NCI-H1436 treated with DMSO at 0.1 percent for 48 hours (cell line): ENCODE measurements at places on chromosomes 2 and 18.

DNA sequence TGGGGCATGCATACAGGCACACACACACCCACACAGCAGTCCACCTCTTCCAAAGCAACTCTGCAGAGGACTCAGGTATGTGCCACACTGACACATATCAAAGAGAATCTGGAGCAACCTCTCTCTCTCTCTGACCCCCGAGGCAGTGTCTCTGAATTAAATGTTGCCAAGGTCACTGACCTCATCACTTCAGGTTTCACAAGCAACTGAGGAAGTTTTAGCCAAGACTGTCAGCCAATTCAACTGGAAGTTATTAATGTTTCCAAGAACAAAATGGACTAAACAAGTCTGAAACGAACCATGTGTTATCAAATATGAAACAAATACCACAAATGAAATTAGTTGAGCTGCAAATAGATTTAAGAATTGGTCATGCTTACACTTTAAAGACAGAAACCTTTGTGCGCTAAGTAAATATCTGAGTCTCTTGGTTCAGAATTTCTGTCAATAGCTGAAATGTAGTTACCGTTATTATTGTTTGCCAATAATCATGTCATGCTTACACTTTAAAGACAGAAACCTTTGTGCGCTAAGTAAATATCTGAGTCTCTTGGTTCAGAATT lies 86.1 kb downstream of the SLC25A12 start:
- no peak for DNase-seq

DNA sequence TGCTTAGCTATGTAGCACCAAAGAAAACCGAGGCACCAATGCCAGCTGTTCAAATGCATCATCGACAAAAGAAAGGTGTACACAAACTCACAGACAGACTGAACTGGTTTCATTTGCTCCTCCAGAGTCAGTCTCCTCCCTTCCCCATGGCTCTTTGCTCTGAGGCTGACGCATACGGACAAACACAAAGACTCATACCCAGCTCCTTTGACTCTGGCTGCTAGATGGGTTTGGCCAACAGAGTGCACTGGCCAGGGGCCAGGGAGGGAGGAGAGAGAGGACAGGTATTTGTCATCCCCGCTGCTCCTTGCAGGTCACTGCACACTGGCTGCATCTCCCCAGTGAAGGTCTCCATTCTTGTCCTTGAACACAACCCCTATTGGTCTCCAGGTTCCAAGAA lies 40.7 kb downstream of the DNER start:
- no peak for DNase-seq

- no peak for DNase-seq
Observed at GRCh38 chr2:121596221-121597080, 52.8 kb downstream of the CLASP1 start.

DNA sequence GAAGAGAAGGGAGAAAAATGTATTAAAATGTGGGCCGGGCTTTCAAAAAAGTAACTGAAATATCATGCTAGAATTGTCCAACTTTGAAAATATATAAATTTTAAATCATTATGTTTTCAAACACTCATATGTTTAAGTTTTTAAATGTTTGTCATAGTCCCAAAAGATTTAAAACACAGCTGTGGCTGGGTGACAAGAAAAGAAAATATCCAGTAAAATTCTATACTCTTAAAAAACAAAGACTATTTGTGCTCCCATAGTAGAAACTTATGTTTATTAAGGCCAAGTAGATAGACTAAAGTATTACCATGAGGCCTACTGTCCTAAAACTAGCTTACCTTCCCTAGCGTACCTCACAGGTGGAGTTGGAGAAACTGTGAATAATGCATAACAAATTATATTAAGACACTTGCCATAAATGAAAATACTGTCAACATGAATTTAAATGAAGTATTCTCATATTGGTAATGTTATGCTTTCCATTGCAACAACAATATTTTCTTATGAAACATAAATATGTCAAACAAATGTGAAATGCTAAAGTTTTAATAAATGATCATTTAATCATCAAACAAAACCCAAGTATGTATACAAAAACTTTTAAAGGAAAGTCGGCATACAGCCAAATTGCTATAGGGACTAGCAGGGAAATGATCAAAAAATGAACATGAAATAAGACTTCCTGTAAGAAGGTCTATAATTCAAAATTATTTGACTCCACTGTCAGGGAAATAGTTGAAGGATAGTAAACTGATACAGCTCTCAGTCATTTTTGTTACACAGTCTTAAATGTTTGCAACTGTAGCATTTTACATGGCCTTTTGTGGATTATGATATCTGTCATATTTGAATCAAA lies 13.4 kb downstream of the MEIS1 start:
- DNase-seq, result no peak

GRCh38 chr2:237997521-237997920 lies 30.7 kb downstream of the UBE2F start:
- no peak for DNase-seq

DNA sequence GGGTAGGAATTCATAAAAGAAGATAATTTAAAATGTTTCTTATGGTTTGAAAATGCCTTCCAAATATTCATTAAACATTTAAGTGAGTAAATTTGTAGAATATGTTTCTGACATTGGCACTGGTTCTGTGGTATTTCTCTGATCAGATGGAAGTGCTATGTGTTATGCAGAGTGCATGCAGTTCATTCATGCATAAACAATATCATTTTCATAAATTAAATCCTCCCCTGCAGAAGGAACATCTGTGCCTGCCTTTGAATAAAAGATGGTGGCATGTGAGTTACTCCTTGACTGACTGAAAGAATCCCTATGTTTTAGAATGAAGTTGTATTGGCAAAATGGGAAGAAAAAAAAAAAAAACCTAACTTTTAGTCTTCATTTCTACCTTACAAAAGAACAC lies 5.9 kb downstream of the NEUROD1 start:
- no peak for DNase-seq

- no peak for DNase-seq
Observed at GRCh38 chr2:106094131-106094841, 99.8 kb downstream of the UXS1 start.

- DNase-seq, result no peak
Observed at GRCh38 chr2:64218137-64218802, 74.0 kb upstream of the PELI1 start.

DNA sequence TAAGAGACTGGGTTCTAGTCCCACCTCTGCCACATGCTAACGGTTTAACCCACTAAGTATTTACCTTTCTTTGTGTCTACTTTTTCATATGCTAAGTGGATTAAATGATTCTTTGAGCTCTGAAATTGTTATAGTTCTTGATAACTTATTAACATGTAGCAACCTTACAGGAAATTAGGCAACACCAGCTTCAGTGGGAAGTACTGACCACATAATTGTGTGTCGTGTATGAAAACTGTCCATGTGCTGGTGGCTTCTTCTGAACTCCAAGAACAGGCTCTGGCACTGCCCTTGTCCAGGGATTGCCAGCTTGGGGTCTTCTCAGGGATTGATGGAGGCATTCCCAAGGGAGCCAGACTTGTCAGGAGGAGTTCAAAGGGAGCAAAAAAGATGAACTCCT lies 427.7 kb downstream of the TGIF1 start:
- DNase-seq, result no peak

- no peak for DNase-seq
Observed at GRCh38 chr18:31269566-31269965, 48.4 kb upstream of the DSG1 start.

DNA sequence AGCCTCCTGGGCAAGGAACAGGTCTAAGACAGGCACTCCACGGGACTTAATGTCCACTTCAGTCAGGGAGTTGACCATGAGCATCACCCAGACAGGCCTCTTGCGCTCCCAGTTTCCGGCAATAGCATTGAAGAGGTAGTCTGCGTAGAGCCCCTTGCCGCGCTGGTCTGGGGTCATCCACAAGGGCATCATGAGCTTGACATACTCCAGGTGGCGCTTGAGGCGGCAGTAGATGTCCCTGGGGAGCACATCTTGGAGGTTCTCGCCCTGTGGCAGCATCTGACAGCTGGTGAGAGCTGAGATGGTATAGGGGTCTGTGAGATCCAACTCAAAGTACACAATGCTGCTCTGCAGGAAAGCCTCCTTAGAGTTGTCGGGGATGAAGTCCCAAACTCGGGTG lies 10.6 kb downstream of the TRABD2A start:
- no peak for DNase-seq

DNA sequence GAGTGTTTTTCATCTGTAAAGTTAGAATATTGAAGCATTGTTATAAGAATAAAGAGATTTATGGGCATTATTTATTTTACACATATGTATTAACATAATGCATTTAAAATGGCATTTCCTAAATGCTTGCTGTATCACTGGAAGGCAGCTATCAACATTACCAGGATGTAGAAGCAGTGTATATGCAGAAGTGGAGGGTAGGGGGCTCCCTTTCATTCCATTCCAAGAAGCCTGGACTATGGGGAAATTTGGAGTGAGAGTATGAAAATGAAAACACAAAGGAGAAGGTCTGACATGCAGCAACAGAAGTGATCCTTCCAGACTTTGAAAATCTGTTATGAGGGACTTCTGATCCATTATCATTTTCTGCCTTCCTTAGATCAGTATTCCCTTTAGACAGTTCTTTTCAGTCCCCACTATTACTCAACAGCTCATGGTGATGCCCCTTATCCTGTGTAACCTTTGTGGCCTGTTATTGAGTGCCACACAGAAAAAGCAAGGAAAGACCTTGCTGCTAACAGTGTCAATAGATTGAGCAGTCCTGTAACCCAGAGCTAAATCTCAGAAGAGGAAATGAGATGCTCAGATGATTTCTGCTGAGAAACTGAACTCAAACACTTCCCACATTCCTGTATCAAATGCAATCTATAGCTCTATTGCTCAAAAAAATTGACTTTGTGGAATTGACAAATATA lies 216.6 kb downstream of the HNMT start:
- DNase-seq, result no peak

- no peak for DNase-seq
Observed at GRCh38 chr2:241582328-241582727, 23.8 kb downstream of the BOK start.

DNA sequence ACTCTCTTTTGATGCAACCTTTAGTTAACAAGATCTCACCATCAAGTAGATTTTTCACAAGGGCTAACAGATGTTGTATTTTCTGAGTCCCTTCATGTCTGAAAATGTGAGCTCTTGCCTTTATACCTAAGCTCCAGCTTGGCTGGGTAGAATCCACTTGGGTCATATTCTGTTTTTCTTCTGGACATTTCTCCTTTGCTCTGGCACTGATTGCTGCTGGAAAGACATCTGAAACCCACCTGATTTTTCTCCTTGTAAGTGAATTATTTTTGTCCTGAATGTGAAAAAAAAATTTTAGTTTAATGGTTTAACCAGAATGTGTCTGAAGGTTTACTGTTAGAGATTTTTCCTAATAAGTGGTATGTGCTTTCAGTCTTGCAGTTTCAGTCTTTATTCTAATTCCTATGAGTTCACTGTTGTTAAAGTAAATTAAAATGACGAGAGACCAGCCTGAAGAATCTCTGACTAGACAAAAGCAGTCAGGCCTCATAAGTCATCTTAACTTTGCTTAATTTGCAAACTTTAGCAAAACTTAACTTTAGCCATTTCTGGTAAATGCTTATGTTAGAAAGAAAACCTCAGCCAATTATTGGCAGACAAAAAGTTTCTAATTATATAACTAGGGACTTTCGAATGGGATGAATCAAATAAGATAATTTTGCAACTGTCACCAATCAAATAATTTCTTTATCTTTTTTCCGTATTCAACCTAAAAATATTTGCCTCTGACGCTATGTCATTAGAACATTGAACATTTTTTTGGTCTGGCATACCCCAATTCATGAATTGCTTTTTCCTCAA lies 70.8 kb downstream of the ACAA2 start:
- DNase-seq, result no peak

- no peak for DNase-seq
Observed at GRCh38 chr18:69945220-69946114, 2.2 kb downstream of the CD226 start.

GRCh38 chr2:128439031-128439790 lies 120.5 kb upstream of the HS6ST1 start:
- DNase-seq, result no peak

GRCh38 chr18:38023871-38024270 lies 458.3 kb upstream of the CELF4 start:
- DNase-seq, result no peak

GRCh38 chr2:98293931-98294687 lies 52.1 kb upstream of the CNGA3 start:
- no peak for DNase-seq

GRCh38 chr2:42787424-42787787 lies 5.0 kb downstream of the HAAO start:
- no peak for DNase-seq

DNA sequence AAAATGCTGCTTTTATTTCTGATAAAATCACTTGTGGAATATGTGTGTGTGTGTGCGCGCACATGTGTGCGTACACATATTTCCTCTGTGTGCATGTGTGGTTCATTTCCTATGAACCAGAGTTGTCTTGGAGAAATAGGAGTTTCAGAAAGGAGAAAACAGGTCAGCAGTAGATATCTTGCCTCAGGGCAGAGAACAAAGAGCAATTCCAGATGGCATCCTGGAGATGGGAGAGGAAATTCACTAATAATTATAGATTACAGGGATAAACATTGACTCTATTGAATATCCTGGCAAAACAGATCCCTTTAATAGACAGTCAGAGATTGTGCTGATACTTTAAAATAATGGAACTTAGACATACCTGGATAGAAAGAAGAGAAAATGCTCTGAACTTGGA lies 298.0 kb downstream of the TRIB2 start:
- DNase-seq, result no peak

DNA sequence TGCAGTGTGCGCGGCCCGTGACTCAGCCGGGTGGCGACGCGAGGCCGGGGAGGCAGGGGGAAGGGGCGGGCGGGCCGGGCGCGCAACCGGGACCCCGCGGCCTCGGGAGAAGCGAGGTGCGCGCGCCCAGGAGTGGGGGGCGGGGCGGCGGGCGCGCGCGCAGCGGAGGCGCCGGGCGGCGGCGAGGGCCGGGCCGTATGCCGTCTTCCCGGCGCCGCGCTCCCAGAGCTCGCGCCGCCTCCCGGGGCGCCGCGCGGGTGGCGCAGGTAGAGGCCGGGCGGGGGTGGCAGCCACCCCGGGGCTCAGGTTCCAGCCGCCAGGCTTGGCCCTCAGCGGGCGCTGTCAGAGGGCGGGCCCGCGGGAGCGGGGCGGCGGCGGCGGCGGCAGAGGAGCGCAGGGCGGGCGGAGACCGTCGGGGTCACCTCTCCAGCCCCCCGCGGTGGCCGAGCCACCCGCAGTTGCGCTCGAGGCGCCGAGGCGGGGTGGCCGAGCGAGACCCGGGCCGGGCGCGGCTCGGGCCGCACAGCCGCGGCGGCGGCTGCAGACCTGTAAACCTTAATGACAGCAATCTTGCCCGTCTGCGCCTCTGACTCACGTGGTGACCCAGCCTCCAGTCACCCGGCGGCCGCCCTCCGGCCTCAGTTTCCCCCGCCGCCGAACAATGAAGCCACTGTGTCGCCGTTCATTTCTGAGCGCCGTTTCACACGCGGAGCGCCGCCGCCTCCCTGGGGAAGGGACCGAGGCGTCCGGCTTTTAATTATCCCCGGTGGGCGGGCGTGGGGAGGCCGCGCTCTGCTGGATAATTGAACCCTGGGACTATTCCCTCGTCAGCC lies 25.3 kb upstream of the SMAD7 start:
- DNase-seq, result no peak

DNA sequence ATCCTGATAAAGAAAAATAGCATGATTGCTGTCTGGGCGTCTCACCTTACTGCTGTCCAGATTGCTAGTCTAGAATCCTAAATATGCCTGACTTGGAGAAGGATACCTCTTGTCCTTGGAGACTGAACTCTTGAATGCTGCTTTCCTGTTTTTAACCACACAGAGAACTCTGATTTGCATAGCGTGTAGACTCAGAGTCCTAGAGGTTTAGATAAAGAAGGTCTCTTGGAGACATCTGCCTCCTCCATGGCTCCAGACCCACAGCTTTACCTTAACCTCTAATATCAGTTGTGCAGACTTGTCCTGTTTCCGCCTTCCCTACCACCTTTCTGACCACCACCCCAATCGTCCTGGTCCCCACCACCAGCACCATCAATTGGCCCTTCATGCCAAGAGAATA lies 292.6 kb upstream of the CYRIA start:
- DNase-seq, result no peak
